ENCODE measurements at places on chromosomes 6 and 20.

DNA sequence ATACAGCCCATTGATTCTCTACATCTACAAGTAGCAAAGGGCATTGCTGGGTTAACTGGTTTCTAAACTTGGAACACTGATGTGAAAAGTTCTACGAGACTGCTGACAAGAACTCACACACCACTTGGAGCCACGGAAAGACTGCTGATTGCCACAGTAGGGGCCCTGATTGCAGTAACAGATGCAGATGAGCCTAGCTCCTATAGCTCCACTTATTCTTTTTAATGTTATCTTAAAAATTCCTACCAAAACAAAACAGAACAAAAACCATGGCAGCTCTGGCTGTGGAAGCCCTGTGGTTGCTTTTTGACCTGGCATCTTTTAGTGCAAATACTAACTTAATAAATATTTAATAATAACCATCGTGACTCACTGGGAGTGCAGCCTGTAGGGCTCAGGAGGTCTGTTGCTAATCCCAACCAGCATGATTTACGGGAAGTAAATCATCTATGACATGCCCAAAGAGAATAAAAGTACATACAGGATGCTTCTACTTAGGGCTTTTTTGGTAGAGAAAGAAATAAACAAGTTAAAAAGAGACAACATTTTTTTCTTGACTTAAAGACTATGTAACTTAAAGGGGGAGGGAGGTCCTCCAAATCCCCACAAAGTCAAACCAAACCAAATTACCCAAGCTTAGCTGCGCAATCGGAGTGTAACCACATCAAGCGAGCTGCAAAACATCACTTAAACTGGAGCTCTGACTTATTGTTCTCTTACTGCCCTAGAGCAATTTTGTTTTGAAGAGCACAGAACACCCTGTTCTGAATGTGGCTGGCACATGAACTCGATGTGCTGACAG, 87.2 kb downstream of the FKBP5 start:
- DNase-seq: peak; percentile 91

DNA sequence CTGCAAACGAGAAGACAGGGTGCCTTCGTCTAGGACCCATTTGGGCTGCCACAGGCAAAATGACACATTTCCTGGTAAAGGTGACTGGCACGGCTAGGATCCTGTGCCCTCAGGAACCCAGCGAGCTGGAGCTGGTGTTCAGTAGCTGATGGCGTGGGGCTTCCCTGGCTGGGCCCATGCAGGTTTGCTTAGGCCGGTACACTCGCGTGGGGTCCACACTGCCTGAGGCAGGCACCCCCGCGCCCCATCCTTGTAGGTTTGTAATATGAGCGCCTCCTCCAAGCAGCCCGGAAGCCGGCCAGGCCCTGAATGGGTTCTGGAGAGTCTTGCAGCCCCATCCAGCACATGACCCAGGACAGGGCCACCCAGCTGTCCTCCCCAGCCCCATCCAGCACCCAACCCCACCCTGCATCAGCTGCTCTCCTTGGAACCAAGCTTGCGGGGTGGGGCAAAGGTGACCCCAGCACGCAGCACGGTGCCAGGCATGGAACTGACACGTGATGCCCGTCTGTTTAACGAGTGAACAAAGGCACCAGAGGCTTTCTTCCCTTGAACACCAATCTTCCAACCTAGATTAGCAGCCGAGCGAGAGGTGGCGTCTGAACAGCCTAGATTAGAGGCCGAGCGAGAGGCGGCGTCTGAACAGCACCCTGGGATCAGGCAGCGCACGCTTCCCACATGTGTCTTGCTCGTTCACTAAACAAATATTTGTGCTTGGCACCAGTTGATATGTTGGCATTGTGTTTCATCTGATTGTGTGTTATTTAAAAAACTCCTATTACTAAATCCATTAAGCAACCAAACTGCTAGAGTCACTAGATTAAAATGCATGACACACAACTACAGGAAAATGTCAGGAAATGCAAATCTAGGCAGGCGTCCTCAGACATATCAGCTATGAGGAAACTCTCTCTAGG, 112.1 kb downstream of the DLL1 start:
- no peak for DNase-seq

GRCh38 chr6:4272996-4273395, 137.6 kb upstream of the ECI2 start:
- no peak for DNase-seq

GRCh38 chr6:75393806-75394205, 99.8 kb downstream of the FILIP1 start:
- DNase-seq: no peak

DNA sequence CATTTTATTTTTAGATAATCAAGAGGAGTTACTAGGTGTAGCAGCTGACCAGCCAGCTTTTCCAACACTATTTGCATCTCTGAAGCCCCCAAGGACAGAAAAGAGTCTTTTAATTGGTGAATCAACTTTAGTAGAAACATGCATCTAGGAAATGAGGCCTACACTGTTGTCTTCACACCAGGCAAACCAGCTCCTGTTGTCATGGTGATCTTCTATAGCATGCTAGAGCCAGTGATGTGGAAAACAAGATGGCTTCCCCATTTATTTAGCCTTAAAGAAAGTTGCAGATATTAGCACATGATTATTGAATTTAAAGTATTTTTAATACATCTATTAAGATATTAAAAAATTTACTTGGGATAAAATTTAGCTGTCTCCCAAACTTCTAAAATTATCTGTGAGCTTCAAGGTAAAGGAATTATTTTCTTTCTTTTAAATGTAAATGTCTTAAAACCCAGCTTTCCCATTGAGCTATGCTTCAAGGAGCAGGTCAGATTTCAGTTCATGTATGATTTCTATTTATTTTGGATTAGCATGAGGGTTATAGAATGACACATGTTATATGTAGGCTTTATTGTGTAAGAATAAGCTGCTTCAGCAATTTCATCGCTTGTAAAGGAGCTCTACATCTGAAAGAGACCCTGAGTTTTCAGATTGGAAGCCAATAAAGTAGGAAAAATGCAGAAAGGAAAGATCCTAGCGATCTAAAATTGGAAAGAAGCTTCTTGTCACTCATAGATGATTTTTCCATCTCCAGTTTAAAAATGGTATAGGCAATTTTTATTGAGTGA, 564.9 kb upstream of the CITED2 start:
- no peak for DNase-seq

DNA sequence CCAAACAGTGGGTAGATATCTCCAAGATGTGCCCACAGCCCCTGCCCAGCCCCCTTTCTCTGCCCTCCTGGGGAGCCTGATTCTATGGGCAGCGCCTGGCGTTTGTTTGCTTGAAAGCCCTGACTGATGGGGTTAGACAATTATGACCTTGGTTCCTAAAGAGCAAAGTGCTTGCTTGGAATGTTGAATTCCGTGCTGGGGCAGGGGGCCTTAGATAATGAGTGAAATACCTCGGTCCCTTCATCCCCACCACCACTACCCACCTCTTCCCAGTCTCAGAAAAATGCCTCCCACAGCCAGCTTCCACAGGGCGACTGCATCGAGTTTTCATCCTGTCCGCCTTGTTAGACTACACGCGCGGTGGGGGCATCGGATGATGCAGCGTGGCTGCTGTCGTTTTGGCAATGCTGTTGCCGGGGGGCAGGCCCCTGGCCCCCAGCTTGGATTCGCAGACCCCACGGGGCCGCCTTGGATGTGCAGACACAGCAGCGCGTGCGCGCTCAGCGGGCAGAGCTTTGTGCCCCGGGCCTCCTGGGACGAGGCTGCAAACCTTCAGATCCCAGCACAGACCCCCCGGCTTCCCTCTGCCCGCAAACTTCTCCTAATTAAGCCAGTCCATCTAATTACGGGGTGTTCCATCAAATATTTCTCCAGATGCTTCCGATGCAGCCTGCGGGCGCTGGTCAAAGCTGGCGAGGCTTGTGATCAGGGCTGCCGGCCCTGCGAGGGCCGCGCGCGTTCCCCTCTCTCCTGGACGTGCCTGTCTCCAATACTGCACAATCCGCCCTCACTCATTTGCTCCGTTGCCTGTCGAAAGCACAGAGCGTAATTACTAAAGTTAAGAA, 86.1 kb downstream of the LINC00237 start:
- DNase-seq: no peak

DNA sequence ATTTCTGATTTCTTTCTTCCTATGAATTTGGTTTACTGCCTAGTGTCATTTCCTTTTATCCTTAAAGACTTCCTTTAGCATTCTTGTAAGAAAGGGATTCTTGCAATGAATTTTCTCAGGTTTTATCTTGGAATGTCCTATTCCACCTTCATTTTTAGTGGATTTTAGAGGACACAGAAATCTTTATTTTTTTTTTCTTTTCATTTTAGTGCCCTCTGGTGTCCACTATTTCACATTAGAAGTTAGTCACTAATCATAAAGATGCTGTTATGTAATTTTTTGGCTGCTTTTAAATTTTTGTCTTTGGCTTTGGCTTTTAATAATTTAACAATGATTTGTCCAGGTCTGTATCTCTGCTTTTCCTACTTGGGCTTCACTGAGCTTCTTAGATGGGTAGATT, 28.1 kb downstream of the LMBRD1 start:
- no peak for DNase-seq

DNA sequence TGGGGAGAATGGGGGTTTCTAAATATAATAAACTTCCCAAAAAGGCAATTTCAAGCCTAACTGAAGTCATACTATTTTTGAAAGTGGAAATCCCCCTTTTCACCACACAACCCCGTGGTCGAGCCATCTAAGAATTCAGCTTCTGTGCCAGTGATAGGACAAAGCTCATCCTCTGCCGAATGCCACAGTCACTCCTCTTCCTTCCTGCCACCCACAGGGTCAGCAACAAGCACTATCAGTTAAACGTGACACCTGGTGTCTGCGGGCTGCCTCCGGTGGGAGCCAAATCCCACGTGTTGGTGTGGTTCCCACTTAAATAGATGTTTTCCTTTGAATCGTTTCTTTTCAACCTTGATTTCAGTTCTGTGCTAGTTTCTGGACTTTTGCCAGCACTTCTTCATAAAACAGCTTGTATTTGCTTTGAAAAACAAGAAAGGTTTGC, 60.7 kb downstream of the TNFAIP3 start:
- DNase-seq: peak; percentile 55

- no peak for DNase-seq
Observed at GRCh38 chr6:56032715-56033260, 157.4 kb upstream of the BMP5 start.

DNA sequence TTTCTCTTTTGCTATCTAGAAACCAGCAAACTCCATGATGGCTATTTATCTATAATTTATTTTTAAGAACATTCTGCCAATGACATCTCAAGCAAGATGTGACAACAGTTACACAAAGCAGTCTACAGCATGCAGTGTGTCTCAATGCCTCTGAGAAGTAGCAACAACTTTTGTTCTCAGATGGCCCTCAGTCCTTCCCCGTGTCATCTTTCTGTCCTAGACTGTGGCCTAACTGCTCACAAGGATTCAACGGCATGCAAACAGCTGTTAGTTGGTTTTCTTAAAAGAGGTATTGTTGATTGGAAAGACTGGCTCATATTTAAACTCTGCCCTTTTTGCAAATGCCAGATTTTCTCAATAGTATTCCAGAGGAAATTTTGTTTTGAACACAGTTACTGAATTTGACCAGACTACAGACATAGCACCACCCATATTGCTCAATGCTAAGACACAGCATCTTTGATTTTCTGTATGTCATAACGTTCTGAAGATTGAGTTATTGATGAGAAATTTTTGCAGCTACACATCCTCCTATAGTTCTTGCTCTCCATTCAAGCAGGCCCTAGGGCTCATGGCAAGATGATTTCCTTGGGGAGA, 26.1 kb upstream of the F13A1 start:
- DNase-seq: no peak

DNA sequence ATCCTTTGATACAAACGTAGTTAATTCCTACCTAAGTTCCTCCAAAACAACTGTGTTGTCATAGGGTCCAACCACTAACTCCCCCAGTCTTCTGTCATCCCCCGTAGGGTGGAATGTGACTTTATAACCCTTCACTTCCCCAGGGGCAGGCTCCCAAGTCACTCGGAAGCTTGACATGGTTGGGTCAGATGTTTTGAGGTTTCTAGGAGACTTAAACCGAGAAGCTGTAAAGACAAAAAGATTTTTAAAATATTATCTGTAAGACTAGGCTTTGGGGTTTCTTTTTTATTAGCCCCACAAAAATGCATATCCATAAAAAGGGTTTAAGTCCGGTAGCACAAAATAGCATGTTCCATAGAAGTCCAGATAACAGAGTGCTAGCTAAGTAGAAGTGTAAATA, 50.2 kb downstream of the COL12A1 start:
- DNase-seq: no peak

GRCh38 chr6:136051140-136051775, 198.9 kb downstream of the MTFR2 start:
- DNase-seq: no peak

- DNase-seq: no peak
Observed at GRCh38 chr6:47135772-47136171, 93.6 kb upstream of the ADGRF1 start.

DNA sequence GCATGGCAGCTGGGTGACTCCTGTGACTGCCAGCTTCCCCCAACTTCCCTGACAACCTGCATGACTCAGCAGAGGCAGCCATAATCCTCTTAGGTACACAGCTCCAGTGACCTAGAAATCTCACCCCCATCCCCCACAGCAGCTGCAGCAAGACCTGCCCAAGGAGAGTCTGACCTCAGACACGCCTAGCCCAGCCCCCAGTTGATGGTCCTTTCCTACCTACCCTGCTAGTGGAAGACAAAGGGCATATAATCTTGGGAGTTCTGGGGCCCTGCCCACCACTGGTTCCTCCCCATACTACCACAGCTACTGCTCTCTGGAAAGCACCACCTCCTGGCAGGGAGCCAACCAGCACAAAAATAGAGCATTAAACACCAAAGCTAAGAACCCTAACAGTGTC, 90.2 kb downstream of the F13A1 start:
- no peak for DNase-seq

DNA sequence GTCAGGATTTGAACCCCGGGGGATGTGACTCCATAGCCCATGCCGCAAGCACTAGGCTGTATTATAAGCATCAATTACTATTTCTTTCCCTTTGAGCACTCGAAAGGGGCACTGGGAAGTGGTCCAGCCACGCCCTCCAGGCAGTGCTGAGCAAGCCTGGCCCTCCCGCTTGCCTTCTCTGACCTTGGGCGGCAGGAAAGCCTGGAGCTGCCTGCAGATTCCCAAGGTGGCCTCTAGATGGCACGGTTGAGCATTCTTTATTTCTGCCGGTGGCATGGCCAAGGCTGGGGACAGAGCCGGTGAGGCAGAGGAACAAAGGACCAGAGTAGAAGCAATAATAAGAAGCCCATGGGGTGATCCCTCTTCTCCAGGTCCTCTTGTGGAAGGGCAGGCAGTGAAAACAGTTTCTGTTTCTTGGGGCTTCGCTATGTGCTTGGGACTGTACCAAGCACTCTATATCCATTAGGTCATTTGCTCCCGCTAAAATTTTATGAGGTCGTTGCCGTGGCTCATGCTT, 32.0 kb downstream of the ARHGAP40 start:
- DNase-seq: peak; percentile 34

GRCh38 chr20:20362774-20363433, 5.0 kb upstream of the INSM1 start:
- DNase-seq: peak; percentile 32

Measured in thymus (tissue), 14 donors.